ENCODE measurements at places on chromosomes 16 and 17.

GRCh38 chr16:76612497-76612896 is 335.3 kb downstream of the CNTNAP4 start:
- no peak for DNase-seq

DNA sequence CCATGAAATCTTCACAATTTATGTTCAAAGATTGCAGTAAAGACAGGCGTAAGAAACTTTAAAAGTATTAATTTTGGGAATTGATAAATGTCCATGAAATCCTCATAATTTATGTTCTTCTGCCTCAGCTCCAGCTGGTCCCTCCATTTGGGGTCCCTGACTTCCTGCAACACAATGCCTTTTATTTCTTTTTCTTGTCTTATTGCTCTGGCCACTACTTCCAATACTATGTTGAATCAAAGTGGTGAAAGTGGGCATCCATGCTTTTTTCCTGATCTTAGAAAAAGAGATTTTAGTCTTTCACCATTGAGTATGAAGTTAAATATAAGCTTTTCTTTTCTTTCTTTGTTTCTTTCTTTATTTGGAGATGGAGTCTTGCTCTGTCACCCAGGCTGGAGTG is 14.3 kb downstream of the TAT start:
- no peak for DNase-seq

DNA sequence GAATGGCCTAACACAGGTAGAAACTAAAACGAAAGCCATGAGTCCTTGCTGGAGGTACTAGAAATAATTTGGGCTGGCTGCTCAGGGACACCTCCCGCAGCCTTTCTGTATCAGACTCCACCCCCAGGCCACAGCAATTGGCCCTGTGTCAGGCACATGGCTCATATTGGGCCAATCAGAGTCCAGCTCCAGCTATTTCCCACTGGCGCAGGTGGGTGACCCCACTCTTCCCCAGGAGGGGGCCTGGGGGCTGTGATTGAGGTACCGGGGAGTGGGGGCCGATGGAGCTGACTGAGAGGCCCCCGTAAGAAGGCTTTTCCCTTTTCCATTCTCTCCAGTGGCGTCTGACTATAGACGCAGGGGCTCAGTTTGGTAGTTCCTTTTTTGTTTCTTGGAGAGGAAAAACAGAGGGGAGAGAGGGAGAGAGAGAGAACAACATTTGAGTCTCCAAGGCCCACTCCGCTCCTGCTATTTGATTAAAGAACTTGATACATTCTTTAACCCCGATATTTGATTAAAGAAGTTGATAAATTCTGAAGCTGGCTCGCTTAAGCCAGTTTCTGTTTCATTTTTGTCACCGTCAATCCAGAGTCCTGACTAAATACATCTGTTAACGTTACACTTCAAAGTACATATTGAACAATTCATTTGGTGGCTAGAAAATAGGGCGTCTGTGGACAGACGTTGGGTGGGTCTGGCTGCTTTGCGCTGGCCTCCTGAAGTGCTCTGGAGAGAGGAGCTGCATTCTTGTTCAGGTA is 26.3 kb downstream of the FOXL1 start:
- DNase-seq: no peak

GRCh38 chr16:10895053-10895946 is 18.3 kb downstream of the CIITA start:
- DNase-seq: no peak

GRCh38 chr17:42531455-42532354 is 4.3 kb upstream of the NAGLU start:
- no peak for DNase-seq

- no peak for DNase-seq
These were observed 52.1 kb upstream of the MYOCD start for GRCh38 chr17:12613566-12613965.

DNA sequence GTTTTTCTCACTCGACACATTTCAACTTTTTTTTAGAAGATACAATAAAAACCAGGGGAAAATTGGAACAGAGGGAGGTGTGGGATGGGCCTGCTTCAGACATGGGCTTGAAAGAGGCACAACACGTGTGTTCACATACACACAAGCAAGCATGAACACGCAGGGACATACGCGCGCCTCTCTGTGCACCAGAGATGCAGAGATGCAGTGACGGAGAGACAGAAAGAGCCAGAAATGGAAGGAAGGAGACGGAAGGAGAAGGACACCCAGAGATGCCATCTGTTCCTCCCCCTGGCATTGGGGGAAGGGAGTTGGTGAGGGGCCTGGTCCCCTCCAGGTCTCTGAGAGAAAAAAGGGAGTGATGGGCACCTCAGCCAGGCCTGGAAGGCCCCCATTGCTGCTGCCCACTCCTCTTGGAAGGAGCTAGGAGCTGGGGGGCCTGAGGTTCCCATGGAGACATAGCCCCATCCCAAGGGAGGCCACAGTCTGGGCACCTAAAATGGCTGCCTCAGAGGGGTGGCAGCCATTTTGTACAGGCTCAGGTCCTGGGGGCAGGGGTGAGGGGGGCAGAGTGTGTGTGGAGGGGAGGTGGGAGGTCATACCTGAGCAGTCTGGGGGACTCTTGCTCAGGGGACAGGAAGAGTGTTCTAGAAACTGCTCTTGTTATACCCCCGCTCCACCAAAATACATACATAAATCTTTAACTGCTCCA is 3.8 kb upstream of the NEUROD2 start:
- no peak for DNase-seq

GRCh38 chr17:76789235-76789788 is 51.4 kb downstream of the MFSD11 start:
- no peak for DNase-seq

DNA sequence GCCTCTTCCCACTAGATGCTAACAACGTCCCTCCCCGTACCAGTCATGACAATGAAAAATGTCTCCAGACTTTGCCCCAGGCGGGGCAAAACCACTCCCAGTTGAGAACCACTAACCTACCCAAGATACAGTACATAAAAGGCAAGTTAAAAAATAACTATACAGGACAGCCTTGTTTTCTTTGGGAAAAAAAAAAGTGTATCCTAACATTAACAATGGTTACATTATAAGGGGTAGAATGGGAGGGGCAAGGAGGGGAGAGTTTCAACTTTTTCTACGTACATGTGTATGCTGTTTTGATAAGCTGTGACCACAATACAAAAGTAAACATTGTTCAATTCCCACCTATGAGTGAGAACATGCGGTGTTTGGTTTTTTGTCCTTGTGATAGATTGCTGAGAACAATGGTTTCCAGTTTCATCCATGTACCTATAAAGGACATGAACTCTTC is 94.9 kb downstream of the TOX3 start:
- DNase-seq: no peak

Measured in cortex of kidney (tissue), 1 donor.